ENCODE measurements at places on chromosomes 6 and 20. TPM values are rescaled to one million over a fixed set of nuclear protein-coding genes. Genes with fewer than 3 reads are reported as not detected.

The RGS17 gene
- 0.37 TPM for total RNA-seq

- no peak for DNase-seq
Measured at GRCh38 chr20:7773511-7773910, 166.7 kb downstream of the HAO1 start.

DNA sequence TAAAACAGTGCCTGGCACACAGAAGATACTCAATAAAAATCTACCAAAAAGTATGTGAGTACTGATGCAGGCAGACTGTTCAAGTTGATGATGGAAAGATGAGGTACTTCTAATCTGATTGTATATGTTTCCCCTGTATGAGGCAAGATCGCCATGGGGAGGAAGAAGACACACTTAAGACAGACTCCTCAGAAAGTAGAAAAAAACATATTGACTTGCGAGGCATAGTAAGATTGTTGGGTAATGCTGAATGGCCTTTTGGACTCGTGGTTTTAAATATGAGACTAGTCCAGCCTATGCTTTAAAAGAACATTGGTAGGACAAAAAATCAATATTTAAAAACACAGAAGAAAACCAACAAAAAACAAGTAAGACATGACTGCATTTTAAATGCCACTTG, 72.6 kb downstream of the SHPRH start:
- no peak for DNase-seq

DNA sequence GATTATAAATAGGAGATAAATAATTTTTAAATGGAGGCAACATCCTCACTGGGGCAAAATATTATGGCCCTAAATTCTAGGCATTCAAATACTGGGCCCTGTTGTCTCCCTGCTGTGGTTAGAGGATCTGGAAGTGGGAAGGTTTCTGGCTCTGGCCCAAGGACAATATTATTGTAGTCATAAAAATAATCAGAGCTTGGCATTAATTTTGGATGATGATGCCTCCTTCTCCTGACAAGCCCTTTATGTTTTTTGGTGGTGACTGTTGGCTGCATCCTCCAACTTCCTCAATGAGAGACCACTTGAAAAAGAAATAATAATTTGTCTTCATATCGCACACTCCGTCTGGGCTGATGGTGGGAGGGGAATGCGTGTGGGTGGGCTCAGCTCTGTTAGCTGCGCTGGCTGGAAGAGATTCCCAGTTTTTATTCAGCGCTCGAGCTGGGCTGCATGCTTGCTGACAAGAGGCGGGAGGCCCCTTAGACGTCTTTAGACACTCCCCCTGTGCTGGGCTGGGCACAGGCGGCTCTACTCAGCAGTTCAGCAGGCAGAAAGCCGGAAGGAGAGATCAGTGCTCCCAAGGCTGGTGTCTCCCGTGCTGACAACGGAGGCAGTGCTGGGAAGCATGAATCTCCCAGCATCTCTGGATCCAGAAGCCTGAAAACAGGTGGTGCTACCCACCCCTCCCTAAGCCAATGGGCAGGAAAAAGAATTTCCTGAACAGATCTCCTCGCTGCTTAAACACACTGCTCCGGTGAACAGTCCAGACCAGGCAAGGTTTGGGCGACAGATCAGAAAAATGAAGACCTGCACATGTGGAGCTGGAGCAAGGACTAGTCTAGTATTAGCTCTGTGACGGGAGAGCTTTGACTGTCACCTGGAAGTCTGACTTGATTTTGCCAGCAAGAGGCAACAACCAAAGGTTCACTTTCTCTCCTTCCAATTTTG, 97.7 kb downstream of the SYCP2 start:
- peak; percentile 27 for DNase-seq

DNA sequence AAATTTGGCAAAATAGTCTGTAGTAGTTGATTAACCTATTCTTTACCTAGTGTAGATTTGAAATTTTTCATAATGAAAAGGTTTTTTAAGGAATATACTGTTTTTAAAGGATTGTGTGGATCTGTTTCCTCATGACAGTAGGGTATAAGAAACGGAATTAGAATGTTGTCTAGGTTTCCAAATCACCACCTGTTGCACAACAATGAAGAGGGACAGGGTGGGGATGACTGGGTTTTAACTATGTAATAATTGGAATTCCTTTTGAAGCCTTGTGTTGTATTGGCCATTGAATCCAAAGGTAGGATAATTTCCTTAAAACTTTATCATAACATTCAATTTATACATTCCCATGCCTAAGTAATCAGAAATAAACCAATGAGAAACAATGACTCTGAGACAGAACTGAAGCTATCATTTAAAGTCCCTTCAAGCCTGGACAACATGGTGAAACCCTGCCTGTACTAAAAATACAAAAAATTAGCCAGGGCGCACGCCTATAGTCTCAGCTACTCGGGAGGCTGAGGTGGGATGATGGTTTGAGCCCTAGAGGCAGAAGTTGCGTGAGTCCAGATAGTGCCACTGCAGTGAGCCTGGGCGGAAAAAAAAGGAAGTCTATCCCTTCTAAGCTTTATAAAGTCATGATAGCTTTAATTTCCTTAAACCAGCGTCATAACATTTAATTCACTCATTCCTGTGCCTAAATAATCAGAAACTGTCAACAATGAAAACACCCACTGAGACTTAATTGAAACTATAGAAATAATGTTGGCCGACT, 18.3 kb upstream of the SLC17A5 start:
- DNase-seq: no peak

- DNase-seq: no peak
Measured at GRCh38 chr6:159399751-159400221, 230.6 kb downstream of the FNDC1 start.
